Activated T-helper 9 cell treated with anti-CD3 and anti-CD28 coated beads, Interleukin-2, amount 50 U/mL, for 16 hours (primary cell): ENCODE measurements at places on chromosomes 7 and 10.

GRCh38 chr10:89516149-89516832 lies 19.1 kb downstream of the SLC16A12 start:
- no peak for DNase-seq

- DNase-seq, result no peak
Measured at GRCh38 chr7:146772601-146773000, 656.0 kb downstream of the CNTNAP2 start.

- DNase-seq, result no peak
Measured at GRCh38 chr7:18474944-18475343, 20.6 kb upstream of the HDAC9 start.

GRCh38 chr7:142808461-142808801 lies 37.7 kb downstream of the PRSS2 start:
- no peak for DNase-seq

DNA sequence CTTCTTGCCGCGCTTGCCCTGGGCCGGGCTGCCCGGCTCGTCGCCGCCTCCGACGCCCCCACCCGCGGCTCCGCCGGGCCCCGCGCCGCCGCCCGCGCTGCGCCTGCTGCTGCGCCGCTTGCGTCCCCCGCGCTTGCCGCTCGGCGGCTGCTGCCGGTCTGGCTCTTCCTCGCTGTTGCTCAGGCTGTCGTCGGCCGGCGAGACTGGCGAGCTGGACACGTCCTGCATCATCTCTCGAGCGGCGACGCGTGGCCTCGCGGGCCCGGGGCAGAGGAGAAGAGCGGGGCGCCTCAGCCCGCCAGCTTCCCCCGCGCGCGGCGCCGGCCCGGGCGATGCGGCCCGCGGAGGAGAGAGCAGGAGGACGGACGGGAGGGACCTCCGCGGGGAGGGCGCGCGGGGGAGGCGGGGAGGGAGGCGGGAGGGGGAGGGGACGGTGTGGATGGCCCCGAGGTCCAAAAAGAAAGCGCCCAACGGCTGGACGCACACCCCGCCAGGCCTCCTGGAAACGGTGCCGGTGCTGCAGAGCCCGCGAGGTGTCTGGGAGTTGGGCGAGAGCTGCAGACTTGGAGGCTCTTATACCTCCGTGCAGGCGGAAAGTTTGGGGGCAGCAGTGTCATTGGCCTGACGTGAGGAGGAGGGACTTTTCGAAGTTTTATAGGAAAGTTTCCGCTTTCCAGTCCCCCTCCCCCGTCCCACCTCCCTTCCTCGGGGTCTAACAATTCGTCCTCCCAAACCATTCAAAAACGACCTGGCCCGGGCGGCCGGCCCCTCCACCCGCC lies at the start of gene TWIST1:
Gene TWIST1 (minus strand): TSS at position 546 of the 779 bp plus-strand sequence. CDS start 315 bp downstream, at position 231.
- no peak for DNase-seq

GRCh38 chr10:86652361-86653202 lies 1.8 kb upstream of the OPN4 start:
- DNase-seq, result no peak
